ENCODE measurements at places on chromosomes 6 and 20. TPM values are rescaled to one million over a fixed set of nuclear protein-coding genes. Genes with fewer than 3 reads are reported as not detected.

RIPPLY2 gene
- total RNA-seq: not detected

USP49 gene
- 8.7 TPM for total RNA-seq

VSTM2L gene
- total RNA-seq: 1.1 TPM

EFCAB8 gene
- total RNA-seq: not detected

CHRNA4 gene
- total RNA-seq: not detected

FKBP1C gene
- total RNA-seq: not detected

SH3BGRL2 gene
- 73.0 TPM for total RNA-seq

SLC17A4 gene
- total RNA-seq: not detected

MMP24 gene
- total RNA-seq: not detected

MAD2L1BP gene
- 15.0 TPM for total RNA-seq

AP5S1 gene
- 38.5 TPM for total RNA-seq

MEI4 gene
- total RNA-seq: not detected

SIRPB1 gene
- 0.43 TPM for total RNA-seq

COL9A1 gene
- total RNA-seq: 0.21 TPM

ID4 gene
- 103 TPM for total RNA-seq

KCNQ5 gene
- total RNA-seq: 4.5 TPM

PLEKHG1 gene
- 10.7 TPM for total RNA-seq

TEAD3 gene
- 19.8 TPM for total RNA-seq

MTFR2 gene
- total RNA-seq: not detected

TRIM10 gene
- not detected for total RNA-seq

TBXT gene
- total RNA-seq: not detected

ADGRG6 gene
- total RNA-seq: 7.7 TPM

LY6G6F gene
- not detected for total RNA-seq

C20orf141 gene
- not detected for total RNA-seq
